ENCODE measurements at places on chromosomes 6 and 20.
A peak's percentile ranks its signal among the peaks of the same experiment; 100 is the strongest.

DNA sequence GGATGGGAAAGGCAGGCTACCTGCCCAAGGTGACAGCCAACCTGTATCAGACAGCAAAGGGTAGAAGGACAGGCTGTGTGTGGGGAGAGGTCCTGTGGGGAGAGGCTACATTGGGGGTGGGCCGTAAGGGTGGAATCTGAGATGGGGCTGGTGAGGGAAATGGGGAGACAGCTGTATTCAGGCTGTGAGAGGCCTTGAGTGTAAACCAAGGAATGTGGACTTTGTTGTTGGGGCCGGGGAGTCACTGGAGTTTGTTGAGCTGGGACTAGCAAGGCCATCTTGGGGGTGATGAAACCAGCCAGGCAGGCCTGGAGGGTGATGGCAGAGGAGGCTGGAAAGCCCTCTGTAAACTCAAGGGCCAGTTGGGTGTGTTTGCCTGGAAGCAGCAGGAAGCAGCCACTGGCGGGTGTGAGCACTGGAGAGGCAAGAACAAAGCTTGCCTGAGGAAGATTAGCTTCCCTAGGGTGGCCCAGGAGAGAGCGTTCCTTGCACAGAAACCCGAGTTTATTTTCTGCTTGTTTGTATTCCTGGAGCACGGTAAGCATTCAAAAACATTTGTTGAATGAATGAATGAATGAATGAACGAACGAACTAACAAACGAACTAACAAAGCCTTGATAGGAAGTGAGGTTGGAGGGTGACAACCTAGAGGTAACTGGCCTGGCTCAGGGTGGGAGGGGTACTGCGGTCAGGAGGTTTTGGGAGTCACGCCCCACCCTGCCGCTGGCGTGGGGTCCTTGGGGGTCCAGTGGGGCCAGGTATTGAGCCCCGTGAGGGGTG, 18.9 kb downstream of the TTBK1 start:
- no peak for DNase-seq

- no peak for DNase-seq
Observed at GRCh38 chr6:129890701-129891100, 29.6 kb upstream of the TMEM244 start.

DNA sequence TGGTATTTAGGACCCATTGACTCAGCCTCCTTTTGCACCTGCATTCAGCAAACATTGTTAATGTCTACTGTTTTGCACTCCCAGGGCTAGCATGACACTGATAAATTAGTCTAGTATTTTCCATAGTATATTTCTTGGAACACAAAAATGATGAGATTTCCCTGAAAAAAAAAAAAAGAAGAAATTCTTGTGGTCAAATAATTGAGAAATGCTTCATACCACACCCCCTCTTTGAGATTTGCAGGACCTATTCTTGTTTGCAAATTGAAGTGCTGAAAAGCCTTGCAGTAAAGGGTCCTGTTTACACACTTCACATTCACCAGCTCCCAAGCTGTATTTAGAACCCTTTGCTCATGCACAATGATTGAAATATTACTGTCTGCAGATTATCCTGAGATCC, 36.3 kb upstream of the CLIC5 start:
- DNase-seq, result no peak

- DNase-seq, result peak; percentile 4
Observed at GRCh38 chr6:43916924-43917877, 147.2 kb downstream of the VEGFA start.

GRCh38 chr6:21384216-21384615, 209.3 kb upstream of the SOX4 start:
- no peak for DNase-seq

DNA sequence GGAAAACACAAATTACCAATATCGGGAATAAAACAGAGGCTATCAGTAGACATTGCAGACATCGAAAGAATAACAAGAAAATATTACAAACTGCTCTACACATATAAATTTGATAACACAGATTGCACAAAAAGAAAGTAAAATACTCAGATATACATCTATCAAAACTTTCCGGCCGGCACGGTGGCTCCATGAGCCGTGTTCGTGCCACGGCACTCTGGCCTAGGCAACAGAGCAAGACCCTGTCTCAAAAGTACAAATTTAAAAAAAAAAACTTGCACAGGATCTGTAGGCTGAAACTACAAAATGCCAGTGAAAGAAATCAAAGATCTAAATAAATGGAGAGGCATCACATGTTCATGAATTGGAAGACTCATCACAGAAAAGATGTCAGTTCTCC, 49.4 kb downstream of the SNX5 start:
- DNase-seq, result no peak

DNA sequence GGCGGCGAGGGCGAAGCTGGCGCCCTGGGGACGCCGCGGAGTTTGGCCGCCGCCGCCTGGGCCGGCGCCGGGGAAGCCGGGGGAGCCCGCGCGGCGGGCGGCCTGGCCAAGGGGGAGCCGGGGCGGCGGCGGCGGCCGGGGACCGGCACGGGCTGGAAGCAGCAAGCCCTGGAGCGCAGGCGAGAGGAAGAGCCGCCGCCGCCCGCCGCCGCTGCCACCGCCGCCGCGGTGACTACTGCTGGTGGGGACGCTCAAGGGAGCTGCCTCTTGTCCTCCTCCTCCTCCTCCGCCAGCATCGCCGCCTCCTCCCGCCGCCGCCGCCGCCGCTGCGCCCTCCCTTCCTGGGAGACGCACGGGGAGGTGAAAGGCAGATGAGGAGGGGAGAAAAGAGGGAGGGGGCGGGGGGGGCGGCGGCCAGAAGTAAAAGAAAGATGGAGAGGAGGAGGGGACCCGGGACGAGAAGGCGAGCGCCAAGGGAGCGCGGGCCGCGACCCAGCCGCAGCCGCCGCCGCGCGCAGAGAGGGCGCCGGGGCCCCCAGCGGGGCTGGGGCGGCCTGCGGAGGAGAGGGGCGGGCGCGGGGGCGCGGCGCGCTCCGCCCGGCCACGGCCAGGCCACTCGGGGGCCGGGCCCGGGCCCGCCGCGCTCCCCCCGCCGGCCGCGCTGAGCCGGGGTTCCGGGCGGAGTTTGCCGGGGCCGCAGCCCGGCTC, 846 bp downstream of the PDE10A start:
- DNase-seq, result no peak

- no peak for DNase-seq
Observed at GRCh38 chr6:155887421-155887820, 431.8 kb upstream of the NOX3 start.

GRCh38 chr6:157513619-157514485, 132.9 kb downstream of the ZDHHC14 start:
- DNase-seq, result no peak

DNA sequence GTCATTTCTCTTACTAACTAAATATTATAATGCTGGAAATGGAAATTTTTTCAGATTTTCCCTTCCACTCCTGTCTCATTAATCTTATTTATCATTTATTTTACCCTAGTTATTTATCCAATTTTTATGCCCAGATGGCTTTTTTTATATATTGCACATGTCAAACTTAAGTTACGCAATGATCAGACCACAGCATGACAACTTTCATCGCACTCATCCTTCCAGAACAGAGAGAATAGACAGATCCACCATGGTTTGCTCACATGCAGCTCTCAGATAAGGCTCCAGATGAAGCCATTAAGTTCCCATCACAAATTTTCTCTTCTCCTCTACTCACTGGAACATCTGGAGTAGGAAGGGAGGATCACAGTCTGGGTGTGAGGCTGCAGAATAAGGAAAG, 48.7 kb downstream of the MAP7 start:
- no peak for DNase-seq

- no peak for DNase-seq
Observed at GRCh38 chr6:46996860-46997641, 45.1 kb downstream of the ADGRF1 start.

GRCh38 chr6:28838634-28839442, 84.9 kb downstream of the TRIM27 start:
- peak; percentile 64 for DNase-seq

- DNase-seq, result no peak
Observed at GRCh38 chr20:32227744-32228688, 20.3 kb downstream of the POFUT1 start.

DNA sequence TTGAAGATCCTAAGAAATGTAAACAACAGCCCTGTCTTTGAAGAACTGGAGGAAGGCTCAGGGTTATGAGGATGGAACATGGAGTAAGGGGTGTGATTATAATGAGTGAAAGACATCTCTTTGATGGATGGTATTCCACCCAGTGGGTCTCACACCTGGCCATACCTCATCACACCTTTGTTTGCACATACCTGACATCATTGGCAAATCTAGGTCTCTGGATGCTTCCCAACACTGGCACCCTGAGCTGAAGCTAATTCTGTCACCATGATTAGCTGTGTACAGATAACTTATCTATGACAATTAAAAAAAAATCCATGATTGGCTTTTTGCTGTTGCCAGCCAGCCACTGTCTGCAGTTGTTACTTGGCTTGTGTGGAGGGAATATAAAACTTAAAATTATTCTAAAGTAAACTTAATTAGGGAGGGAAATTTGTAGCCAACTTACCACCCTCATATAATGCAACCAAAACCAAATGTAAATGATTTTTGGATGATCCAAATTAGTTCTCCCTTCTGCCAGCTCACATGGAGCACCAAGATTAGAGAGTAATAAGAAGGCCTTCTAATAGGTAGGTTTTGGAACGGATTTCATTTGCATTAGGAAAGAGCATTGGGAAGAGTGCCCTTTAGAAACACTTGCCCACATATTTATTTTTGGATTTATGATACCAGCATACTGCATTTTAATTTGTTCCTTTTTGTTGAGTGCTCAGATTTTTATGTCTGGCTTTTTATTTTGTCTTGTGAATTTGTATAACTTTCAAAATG, 249.5 kb downstream of the SOX4 start:
- DNase-seq, result peak; percentile 94

DNA sequence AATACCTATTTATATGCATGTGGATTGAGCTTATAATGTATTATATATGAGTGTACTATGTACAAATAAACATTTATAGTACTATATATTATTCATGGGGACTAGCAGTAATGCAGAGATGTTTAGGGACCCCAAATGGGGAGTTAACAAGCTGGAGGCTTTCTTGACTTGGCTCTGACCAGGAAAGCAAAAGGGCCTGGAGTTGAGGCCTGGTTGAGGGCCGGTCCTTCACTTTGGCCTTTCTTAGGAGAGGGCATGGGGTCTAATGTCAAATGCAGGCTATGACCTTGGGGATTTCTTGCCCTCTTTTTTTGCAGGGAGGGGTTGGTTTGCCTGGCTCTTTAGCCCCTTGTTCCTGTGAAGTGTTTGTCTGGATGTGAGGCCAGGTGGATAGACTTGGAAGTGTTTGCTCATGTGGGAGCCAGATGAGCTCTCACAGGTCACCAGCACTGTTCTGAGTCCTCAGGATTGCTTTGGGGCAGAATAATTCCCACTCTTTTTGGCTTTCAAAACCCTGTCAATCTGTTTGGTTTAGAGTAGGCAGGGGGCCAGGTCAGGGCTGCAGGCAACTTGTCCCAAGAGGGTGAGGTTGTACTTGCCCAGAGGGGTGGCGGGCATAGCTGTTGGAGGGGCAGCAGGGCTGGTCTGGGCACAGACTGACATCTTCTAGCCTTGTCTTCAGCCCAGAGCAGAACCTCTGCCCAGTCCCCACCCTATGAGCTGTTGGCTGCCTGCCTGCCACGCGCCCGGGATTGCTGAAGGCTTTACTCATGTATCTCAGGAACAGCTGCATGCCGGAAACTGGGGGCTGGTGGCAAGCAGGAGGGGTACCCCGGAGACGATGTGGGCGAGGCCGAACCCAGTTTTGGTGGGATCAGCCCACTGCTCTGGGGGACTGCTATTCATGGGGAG, 14.6 kb downstream of the TJAP1 start:
- peak; percentile 83 for DNase-seq

- DNase-seq, result no peak
Observed at GRCh38 chr6:156787569-156788492, 10.7 kb downstream of the ARID1B start.

- DNase-seq, result peak; percentile 9
Observed at GRCh38 chr20:7161690-7162089, 394.2 kb downstream of the BMP2 start.

- no peak for DNase-seq
Observed at GRCh38 chr20:47501116-47501481, 588 bp upstream of the NCOA3 start.

DNA sequence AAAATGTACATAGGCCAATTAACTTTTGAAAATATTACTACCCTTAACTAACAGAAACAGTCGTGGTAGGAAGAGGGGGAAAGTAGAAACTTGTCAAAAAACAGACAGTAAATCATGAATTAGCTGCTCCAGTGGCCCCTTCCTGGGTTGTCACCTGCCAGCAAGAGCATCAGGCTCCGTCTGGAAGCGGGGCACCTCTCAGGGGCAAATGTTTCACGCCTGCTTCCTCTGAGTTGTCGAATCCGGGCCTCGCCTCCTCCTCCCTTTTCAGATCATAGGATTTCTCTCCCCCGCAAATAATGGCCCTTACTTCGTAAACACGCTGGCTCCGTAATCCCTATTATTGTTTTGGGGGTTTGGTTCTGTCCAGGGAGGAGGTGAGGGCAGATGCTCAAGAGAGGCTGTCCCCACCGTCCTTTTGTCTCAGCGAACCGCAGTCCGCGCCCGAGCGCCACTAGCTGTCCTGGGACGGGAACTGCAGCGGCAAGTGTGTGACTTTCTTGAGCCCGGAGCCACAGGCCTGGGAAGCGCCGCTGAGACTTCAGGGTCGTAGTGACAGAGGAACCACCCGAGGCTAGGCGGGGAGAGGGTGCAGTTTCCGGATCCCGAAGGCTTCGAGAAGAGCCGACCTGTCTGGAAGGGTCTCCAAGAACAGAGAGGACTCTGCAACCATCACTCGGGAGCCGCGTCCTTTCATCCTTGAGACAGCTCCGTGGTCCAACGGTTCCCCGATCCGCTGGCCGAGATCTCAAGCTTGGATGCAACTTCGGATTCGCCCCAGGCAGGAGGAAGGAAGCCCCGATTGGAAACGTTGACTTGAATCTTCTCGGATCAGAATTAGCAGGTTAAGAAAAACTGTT, 214.5 kb upstream of the ZNF184 start:
- DNase-seq, result no peak

DNA sequence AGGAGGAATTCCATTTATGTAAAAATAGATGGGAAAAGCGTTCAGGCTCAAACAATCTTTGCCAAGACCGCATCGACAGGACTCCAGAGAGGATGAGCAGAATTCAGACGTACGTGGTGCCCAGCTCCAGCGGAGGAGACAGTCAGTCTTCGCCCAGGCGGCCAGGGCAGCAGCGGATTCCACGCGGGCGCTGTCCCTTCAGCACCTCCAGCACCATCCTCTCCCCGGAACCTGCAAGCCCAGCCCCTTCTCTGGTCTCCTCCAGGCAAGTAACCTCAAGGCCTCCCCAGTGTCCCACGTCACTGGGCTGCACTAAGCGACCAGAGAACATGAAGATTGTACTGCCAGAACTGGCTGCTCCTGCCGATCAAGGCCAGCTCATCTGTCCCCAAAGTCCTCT, 2.8 kb upstream of the KCNQ2 start:
- DNase-seq, result no peak

GRCh38 chr6:111952821-111953540, 79.7 kb upstream of the FYN start:
- no peak for DNase-seq

GRCh38 chr6:149889326-149889725, 8.6 kb downstream of the RAET1E start:
- DNase-seq, result no peak

GRCh38 chr6:56002336-56002735, 126.9 kb upstream of the BMP5 start:
- DNase-seq, result no peak
